Purkinje cell (primary cell): ENCODE measurements at places on chromosomes 1 and 21. TPM values are rescaled to one million over a fixed set of nuclear protein-coding genes. Genes with fewer than 3 reads are reported as not detected.

The CFAP141 gene
- polyA plus RNA-seq: not detected in 2 replicates

The ECM1 gene
- 2.0 and 2.4 TPM in 2 replicates for polyA plus RNA-seq

The CFAP57 gene
- 0.70 and 1.0 TPM in 2 replicates for polyA plus RNA-seq

The C1orf185 gene
- polyA plus RNA-seq: not detected in 2 replicates

The NHLH2 gene
- polyA plus RNA-seq: 7.6 and 8.8 TPM in 2 replicates
